Activated effector memory CD4-positive, alpha-beta T cell treated with anti-CD3 and anti-CD28 coated beads, Interleukin-2, amount 50 U/mL, for 16 hours (primary cell): ENCODE measurements at places on chromosomes 2 and 18.

DNA sequence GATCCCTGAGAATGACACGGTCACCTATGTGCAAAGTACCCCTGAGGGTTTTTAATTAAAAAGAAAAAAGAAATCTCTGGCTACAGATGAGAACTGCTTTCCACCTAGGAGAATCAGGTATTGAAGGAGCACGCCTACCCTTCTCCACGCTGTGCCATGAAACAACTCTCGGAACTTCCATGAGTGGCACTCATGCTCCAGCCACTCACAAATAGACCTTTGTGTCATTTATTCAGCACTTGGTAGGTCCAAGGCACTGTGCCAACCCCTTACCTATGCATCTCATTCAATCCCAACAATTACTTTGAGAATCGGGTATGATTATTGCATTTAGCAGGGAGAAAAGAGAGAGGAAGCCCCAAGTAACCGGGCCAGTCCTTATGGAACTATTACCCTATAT lies 44.9 kb upstream of the TTC39C start:
- no peak for DNase-seq

GRCh38 chr18:23383494-23383893 lies 69.6 kb upstream of the RIOK3 start:
- DNase-seq = no peak

- DNase-seq = peak; percentile 56
These were observed 13.5 kb downstream of the ABCG8 start for GRCh38 chr2:43852196-43852730.

GRCh38 chr18:23618862-23619387 lies 32.6 kb upstream of the NPC1 start:
- no peak for DNase-seq

GRCh38 chr2:230879271-230879882 lies 14.6 kb downstream of the ITM2C start:
- DNase-seq = peak; percentile 36

DNA sequence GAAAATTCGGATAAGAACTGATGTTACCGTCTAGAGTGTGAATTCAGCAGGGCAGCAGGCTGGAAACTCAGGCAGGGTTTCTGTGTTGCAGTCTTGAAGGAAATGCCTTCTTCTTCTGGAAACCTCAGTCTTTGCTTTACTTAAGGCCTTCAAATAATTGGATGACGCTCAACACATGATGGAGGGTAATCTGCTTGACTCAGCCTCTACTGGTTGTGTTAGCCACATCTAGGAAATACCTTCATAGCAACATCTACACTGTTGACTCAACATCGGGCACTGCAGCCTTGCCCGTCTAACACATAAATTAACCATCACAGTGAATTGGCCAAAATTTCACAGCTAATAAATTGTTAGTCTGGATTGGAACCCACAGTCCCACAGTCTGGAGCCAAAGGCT lies 37.2 kb downstream of the YPEL5 start:
- no peak for DNase-seq

DNA sequence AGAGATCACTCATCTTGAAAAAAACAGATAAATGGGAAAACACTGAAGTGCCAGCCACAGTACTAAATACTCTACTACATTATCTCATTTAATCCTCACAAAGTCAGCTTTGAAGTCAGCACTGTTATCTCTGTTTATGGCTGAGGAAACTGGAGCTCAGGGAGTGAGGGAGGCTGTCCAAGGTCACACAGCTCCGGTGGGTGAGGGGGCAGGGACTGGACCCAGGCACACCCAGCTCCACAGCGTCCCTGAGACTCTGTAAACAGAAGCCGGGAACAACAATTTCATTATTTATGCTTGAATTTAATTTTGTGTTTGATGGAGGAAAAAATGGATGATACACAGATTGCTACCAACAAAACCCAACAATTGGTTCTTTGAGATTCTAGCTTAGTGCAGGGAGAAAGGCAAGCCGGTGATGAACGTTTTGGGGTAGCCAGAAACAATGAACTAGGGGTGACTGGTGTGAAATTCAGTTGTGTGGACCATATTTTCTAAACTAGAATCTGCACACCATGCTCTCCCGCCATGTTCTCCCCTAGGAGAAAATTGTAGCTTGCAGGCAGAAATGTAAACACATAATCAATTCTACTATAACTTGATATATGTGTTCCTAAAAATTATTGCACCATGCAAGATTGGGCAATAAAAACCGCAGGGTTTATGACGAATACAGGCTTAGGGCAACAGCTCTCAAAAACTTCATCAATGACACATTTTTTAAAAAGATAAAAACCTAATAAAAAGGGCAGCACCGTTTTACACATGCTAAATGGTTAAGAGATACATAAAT lies at the start of gene GREB1:
Gene GREB1 (plus strand): TSS at position 768 of the 793 bp plus-strand sequence. CDS start 22,570 bp downstream, outside the sequence.
- no peak for DNase-seq

DNA sequence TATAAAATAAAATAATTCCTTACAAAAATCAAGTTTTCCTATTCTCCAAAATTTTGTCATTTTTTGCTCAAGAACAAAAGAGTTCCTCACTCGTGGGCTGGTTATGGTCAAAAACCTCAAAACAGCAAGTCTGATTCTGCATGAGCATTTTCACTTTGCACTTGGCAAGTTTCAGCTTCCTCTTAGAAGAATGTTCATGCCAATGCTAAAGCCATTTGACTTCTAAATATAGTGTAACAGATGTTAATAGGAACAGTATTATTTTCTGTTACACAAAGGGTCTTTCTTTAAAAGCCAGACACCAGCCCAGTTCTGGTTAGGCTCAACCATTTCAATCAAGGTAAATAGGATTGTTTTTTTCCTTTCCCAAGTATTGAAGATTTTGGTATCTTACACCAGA lies 261.3 kb upstream of the CCDC68 start:
- no peak for DNase-seq
